HuH-7 (cell line): ENCODE measurements at places on chromosomes 16 and 17.

GRCh38 chr17:78965491-78965924 lies 14.2 kb downstream of the LGALS3BP start:
- DNase-seq, result no peak

- no peak for DNase-seq
Measured at GRCh38 chr16:11992586-11993524, 16.3 kb downstream of the SNX29 start.

GRCh38 chr16:17396762-17397498 lies 73.8 kb downstream of the XYLT1 start:
- no peak for DNase-seq

- no peak for DNase-seq
Measured at GRCh38 chr17:78368854-78369495, 9.1 kb upstream of the SOCS3 start.

DNA sequence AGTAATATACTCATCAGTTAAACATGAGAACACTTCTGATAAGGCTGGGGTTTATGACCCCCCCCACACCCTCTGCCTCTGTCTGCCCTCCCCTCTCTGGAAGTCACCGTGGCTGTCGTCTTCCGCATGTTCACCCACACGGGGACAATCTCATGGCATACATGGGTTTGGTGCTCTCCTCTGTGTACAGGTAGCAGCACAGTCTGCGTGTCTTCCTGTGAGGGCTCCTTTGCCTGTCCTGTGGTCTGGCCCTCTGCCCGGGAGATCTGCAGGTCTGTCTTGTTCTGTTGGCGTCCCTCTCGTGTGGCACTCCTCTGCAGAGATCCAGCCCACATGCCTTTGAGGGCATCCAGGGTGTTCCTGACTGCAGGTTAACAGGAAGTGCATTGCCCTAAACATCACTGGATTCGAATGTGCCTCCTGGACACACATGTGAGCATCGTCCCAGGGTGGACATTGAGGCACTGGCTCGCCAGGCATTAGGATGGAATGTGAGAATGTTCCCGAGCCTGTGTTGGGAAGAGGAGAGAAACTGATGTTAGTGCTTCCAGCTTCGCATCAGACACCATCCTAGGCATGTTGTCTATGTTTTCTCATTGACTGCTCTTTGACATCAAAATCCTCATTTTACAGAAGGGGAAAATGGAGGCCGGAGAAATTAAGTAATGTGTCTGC lies 54.5 kb downstream of the NKD1 start:
- no peak for DNase-seq

DNA sequence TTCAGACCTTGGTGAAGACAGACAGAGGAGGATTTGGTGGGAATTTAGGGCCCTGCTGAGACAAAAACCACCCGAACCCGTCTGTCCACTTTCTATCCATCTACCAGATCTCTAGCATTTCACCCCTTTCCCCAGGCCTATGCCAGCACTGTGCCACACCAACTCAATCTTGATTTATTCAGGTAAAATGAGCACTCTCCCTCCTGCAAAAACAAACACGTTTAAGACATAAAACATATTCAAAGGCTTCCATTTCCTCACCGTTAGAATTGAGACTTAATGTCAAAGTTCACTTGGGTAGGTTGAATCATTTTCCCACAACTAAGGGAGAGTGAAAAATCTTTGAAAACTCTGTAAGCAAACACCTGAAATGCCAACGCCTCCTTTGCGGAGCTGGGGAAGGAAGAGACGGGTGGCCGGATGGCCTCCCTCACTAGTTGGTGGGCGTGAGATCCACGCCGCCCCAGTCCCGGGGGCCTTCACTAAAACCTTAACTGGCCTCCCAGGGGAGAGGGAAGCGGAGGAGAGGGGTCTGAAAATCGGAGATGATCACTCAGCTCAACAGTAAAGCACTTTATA lies 862 bp downstream of the DCAKD start:
- no peak for DNase-seq

DNA sequence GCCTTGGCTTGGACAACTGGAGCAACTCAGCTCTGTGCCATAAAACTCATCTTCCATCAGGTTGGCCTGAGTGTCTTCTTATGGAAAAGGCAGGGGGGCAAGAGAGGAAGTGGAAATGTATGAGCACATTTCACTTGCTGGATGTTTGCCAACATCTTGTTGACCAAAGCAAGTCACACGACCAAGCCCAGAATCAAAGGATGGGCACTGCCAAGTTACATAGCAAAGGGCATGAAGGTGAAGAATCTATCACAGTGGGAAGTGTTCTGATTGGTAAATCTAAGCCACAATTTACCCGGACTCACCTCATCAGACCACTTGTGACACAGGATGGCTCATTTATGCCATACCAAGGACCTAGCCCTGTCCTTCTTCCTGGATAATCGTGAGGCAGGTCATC lies 310.5 kb upstream of the IRX5 start:
- no peak for DNase-seq

GRCh38 chr16:2809149-2809760 lies 7.8 kb upstream of the PRSS21 start:
- no peak for DNase-seq

DNA sequence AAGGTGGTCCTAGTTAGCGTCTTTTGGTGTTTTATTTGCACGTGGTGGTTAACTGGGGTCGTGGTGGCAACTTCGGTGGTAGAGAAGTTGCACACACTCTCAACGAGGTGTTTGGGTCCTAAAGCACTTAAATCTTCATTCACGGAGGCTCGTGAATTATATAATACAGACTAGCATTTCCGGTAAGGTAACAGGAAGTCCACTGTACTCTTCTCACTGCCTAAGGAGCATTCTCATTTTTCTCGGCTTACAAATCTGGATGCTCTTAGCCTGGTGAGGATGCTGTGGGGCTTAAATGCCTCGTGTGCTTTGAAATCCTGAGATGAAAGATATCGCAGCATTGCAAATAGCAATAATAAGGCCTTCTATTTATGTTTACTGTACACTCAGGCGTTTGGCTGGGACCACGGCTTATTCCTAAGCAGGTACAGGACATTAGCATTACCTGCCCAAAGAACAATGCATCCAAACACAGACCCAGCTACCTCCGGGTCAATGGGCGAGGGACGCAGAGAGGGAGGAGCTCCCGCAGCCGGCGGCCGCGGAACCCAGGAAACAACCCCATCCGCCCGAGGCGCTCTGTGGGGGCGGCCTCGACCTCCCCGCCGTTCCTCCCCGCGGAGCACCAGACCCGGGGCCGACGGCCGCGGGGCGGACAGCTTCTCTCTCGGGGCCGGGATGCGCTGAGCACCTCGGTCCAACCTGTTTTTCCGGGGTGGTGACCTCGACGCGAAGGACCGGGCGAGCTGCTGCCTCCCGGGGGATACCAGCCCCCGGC lies 856 bp downstream of the DNAJA2 start:
- peak; percentile 46 for DNase-seq

DNA sequence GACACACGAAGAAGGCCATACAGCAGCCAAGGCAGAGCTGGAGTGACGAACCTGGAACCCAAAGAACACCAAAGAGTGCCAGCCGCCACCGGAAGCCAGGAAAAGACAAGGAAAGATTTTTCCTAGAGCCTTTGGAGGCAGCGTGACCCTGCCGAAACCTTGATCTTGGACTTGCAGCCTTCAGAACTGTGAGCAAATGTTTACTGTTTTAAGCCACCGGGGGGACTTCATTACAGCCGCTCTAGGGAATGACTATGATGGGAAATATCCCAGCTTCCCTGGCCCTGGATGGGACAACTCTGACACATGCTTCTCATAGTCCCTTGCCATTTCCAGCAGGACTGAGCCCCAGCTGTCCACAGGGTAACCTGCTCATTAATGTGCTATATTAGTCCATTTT lies 270.6 kb downstream of the HAPSTR1 start:
- no peak for DNase-seq

- no peak for DNase-seq
Measured at GRCh38 chr17:32634167-32634566, 147.4 kb downstream of the CDK5R1 start.

- no peak for DNase-seq
Measured at GRCh38 chr16:57590654-57591085, 37.8 kb upstream of the ADGRG1 start.

GRCh38 chr17:65468321-65468720 lies 93.1 kb downstream of the AXIN2 start:
- DNase-seq, result no peak

- DNase-seq, result no peak
Measured at GRCh38 chr16:1366060-1366711, 14.5 kb downstream of the GNPTG start.

DNA sequence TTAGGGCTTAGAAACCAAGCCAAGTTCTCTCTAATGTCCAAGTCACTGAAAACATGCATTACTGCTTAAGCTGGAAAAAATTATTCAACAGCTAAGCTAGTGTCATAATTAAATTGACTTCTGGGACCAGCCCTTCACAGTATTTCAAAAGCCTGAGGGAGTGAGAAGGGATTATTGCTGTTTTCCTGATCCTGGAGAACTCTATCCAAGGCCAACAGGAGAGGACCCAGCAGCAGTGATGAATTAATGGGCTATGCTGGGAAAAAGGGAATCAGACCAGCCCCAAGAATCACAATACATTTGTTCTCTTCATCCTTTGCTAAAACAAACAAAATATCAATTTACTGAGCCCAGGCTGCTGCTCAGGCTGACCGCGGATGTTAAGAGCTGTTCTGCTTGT lies 34.5 kb upstream of the CLEC3A start:
- no peak for DNase-seq

DNA sequence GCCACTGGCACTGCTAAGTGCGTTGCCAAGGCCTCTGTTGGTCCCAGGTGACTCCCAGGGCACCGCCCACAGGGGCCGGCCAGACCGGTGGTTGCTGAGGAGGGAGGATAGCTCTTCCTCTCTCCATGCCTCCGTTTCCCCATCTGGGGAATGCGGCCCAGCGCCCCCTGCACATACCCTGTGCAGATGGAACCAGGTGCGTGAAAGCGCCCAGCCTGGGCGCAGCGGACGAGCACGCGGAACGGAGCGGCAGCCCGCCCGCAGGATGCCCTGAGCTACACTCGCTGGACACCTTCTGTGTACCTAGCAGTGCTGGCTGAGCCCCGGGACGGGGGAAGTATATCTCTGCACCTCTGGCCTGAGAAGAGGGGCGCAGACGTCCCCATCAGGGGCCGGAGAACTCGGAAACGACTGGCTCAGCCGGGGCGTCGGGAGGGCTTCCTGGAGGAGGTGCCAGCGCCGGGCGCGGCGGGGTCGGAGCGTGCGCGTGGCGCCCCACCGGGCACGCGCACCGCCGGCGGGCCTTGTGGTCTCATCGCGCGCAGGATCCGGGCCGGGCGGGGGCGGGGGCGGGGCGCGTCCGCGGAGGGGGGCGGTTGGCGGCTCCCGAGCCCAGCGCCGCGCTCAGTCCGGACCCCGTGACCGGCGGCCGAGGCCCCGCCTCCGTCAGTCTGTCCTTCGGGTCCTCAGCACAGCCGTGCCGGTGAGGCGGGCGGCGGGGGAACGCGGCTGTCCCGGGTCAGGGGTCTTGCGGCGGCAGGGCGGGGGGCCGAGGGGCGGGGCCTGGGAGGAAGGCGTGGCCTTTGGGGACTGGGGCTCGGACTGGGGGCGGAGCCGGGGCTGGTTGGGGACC lies at the start of the genes CCDC78 and HAGHL:
TSS of gene CCDC78 (minus strand) at position 6 of the 853 bp plus-strand sequence. CDS start 76 bp downstream, outside the sequence.
TSS of gene HAGHL (plus strand) at position 669 of the 853 bp plus-strand sequence. CDS start 404 bp downstream, outside the sequence.
- DNase-seq, result peak; percentile 60

DNA sequence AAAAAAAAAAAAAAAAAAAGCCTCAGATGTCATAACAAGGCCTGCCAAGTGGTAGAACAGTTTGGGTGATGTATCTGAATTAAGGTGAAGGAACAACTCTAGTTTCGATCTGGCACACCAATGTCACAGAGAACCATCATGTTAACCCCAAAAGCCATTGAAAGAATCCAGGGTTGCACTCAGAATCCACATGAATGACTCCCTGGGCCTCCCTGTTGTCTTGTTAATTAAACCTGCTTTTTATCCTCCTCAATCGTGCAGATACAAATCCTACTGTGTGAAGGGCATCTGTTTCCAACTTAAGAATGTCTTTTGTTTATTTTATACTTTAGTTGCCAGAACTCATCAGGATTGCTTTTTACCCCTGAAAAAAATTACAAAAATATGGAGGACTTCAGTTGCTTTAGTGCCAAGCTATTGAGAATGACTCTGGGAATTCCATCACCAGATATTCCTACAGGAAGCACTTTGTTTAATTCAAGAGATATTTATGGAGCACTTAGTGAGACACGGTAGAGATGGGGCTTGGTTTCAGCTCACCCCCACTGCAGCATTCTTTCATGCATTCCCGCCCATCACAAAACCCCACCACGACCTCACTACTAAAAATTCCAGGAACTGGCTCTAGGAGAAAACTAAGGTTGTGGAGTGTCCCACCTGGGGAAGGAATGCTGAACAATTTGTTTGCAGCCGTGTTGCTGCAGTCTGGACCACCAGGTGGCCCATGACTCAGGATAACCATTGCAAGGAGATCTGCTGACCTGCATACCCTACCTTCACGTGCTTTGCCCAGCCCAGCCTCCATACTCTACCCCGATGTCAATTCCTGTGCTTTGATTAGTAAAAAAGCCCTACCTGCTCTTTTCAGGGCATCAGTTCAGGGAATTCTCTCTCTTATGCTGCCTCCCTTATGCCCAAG lies 63.8 kb upstream of the GPRC5B start:
- no peak for DNase-seq

DNA sequence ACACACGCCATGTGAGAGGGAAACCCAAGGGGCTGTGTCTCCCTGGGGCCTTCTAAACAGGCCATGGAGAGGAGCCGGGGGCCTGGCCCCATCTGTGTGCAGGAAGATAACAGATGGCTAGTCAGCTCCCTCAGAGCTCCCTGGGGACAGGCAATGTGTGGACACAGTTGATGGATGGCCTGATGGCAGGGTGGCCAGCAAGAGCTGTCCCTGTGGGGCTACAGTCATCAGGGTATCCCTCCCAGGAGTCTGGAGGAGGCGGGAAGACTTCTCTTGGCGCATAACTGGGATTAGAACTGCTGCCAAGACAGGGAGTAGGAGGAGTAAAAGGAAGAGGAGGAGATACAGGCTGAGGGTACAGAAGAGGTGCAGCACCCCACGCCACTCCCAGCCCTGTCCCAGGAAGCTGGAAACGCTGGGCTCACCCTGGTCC lies 17.3 kb downstream of the MYO18A start:
- no peak for DNase-seq

DNA sequence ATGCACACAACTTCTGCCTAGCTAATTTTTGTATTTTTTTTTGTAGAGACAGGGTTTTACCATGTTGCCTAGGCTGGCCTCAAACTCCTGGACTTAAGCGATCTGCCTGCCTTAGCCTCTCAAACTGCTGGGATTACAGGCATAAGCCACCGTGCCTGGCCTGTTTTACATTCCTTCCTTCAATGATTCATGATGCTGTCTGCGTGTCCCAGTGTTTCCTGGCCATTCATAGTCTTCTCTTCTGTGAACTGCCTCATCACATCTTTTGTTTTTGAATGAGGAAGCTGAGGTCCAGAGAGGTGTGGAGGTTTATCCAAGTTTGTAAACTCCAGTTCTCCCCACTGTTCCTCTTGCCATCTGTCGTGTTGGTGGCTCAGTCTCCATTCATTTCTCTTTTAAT lies 64.5 kb upstream of the MED9 start:
- DNase-seq, result no peak

GRCh38 chr17:39750131-39751015 lies 12.6 kb downstream of the GRB7 start:
- no peak for DNase-seq
